CD4-positive, alpha-beta T cell treated with Interleukin-4 for 1 hour (primary cell): ENCODE measurements at places on chromosomes 2 and 18.

DNA sequence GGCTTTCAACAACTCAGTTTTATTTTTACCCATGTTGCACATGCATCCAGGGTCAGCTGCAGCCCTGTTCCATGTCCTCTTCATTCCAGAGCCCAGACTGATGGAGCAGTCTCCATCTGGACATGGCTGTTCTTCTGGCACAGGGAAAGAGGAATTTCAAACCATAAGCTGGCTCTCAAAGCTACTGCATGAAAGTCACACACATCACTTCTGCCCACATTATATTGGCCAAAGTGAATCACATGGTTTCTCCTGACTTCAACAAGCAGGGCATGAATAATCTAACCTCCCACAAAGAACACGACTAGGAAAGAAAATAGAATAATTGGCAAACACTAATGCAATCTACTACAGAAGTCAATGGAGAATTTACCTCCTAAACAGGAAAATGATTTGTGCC is 94.2 kb downstream of the FTCDNL1 start:
- no peak for DNase-seq

DNA sequence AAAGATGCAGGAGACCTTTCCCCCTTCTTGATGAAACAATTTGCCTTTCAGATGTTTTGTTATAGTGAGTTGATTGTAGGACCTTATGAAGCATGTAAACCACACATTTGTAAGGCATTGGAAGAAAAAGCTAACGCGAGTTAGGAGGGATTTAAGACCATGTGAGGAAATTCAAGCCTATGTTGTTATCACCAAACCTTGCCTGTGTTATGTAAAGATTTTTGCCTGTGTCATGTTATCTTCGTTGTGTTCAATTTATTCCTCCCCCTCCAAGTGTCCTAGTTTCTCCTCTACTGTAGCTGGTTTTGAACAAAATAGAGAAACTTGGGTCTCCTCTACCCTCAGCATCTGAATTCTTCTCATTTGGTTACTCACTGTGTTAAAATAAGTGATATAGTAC is 173.0 kb downstream of the NEDD4L start:
- no peak for DNase-seq

DNA sequence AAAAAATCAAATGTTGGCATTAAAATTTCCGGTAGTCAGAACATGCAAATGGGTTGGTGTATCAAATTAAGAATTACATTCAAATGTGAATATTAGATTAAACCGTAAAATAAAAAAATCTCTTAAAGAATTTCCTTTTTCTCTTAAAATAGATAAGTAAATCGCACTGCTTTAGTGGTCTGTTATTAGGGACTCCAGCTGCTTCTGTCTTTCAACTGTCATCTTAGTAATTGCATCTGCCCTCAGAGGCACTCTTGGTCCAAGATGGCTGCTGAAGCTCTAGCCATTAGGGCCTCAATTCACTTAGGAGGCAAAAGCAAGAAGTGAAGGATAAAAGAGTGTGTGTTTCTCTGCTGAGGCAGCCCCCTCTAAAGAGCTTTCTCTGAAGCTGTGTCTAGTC is 132.4 kb downstream of the MGAT5 start:
- no peak for DNase-seq

- DNase-seq = no peak
These were observed 396.5 kb upstream of the DSEL start for GRCh38 chr18:67913040-67913439.

DNA sequence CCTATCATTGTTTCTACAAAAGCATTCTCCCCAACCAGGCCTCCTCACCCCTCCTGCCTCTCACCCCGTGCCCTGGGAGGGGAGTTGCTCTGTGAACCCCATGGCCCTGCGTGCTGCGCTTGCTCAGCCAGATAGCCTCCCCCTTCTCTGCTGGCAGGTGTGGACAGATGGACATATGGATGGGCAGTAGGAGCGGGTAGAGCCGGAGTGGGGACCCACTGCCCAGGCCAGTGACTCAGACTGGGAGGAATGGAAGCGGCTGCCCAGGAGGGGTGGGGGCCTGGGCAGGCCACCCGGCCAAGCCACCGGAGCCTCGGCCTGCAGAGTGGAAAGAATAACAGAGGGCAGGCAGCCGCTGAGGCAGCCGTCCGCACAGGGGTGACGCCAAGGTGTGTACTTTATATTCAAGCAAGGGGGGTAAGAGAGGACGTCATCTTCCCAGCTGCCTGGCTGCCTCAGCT is 8.7 kb downstream of the CYP26B1 start:
- DNase-seq = no peak
